Activated naive CD4-positive, alpha-beta T cell (primary cell): ENCODE measurements at places on chromosomes 7 and 10.
A peak's percentile ranks its signal among the peaks of the same experiment; 100 is the strongest.

- no peak for DNase-seq
Observed at GRCh38 chr10:124592736-124593430, 131.3 kb downstream of the LHPP start.

GRCh38 chr10:46218921-46219320 is 67.9 kb upstream of the ANTXRL start:
- DNase-seq = no peak

DNA sequence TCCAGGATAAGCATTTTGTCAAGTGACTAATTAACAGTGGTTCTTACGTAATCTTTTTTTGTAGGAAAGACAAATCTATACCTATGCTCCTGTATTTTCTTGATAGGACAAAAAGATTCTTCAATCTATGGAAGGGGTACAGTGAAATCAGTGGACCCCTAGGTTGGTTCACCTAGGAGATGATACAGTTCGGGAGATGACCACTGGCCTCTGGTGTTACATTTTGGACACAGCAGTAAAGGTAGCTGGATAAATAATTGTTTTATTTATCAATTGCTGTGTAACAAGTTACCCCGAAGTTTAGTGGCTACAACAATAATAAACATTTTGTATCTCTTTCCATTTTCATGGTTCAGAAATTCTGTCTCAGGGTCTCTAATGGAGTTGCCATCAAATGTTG is 288.2 kb upstream of the MAGI2 start:
- DNase-seq = no peak

- DNase-seq = no peak
Observed at GRCh38 chr10:74923556-74923955, 97.2 kb downstream of the KAT6B start.

- no peak for DNase-seq
Observed at GRCh38 chr10:19469521-19469920, 346.7 kb upstream of the PLXDC2 start.

- DNase-seq = no peak
Observed at GRCh38 chr10:12906051-12906541, 95.4 kb downstream of the CCDC3 start.

GRCh38 chr10:22365644-22366434 is 20.5 kb downstream of the SPAG6 start:
- no peak for DNase-seq

GRCh38 chr7:82105463-82105862 is 335.6 kb upstream of the HGF start:
- DNase-seq = no peak

GRCh38 chr10:43204042-43204942 is 62.6 kb downstream of the RASGEF1A start:
- no peak for DNase-seq

DNA sequence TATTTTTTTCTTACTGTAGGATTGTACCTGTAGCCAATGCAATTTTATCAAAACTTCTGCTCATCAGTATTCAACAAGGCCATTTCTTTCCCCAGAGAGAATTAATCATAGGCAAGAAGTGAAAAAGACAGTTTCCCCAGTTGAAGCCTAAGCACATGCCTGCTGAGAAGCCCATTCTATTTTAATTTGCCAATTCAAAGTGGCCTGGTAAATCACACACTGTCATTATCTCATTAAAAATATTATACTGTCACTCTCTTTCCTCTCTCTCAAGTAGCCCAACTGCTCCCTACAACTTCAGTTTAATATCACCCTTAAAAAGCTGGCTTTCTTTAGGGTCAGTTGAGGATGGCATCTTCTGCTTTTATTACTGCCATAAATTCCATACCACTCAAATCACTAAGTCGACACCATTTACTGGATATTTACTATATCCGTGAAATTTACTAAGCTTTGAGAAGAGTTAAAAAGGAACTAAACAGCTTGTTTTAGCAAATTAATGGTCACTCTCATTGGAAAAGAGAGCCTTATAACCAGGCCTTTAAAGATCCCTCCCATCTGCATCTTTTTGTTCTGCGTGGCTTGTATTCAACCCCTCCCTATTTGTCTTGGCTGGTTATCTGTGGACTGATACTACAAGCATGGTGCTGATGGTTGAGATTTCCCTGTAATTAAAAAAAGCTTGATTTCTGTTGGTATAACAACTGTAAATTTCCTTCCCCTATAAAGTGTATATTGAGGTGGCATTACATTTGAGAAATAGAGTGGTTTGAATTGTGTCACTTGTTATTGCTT is 30.6 kb downstream of the COL28A1 start:
- DNase-seq = no peak

DNA sequence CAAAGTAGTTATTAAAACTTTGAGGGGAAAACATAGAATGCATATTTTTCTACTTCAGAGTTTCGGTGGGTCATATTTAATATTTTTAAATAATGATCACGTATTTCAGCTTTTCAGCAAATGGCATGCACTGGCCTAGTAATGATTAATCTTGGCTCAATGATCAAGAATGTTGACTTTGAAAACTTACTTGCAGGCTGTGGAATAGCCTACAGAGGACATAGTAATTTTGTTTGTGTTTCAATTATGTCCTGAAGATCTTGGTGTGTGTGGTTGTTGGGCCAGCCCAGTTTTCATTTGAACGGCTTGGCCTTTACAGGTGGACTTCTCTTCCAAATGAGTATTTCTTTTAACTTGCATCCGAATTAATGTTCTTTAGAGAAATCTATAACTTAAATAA is 35.1 kb downstream of the ADD3 start:
- DNase-seq = no peak

DNA sequence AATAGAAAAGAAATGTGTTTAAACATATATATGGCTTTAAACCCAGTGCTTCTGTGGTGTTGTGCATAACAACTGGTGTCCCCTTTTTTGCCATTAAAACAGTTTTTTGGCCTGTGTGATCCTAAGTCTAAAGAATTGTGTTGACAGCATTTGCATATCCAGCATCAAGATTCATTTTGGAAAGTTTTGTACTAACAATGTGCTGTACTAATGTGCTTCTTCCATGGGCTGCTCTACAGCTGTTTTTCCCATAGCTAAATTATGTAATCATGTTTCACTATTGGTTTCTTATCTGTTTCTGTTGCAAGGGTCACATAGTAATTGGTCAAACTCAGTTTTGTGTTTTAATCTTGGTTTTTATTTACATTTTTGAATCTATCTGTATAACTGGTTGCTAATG is 5.5 kb downstream of the CNNM2 start:
- DNase-seq = no peak

GRCh38 chr10:69352569-69353264 is 64.0 kb downstream of the TACR2 start:
- DNase-seq = no peak

- no peak for DNase-seq
Observed at GRCh38 chr10:116183733-116184511, 89.1 kb downstream of the GFRA1 start.

DNA sequence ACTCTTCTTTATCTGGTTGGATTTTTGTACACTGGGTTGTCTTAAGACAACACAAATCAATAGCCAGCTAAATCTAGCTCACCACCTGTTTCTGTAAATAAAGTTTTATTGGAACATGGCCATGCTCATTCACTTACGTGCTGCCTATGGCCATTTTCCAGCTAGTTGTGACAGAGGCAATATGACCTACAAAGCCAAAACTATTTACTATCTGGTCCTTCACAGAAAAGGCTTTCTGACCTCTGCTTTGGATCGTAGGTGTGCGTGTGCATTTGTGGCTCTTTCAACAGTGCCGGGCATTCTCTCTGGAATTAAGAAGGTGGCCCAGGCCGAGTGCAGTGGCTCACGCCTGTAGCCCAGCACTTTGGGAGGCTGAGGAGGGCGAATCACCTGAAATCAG is 45.5 kb downstream of the NRAP start:
- no peak for DNase-seq

DNA sequence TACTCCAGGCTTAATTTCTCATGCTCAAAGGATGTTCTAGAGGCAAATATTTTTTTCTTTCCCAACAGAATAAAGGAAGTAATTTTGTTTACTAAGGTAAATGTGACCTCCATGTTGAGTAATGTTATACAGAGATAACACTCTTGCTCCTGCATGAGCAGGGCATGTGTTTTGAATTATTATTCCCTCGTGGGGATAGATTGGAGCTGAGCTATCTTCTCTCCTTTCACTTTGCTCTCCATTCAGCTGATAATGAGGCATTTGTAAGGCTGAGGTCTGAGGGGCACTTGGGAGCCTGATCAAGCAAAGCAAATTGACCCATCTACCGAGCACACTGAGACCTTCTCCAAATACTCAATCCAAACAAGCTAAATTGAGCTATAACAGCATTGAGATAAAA is 50.7 kb upstream of the GHITM start:
- no peak for DNase-seq

DNA sequence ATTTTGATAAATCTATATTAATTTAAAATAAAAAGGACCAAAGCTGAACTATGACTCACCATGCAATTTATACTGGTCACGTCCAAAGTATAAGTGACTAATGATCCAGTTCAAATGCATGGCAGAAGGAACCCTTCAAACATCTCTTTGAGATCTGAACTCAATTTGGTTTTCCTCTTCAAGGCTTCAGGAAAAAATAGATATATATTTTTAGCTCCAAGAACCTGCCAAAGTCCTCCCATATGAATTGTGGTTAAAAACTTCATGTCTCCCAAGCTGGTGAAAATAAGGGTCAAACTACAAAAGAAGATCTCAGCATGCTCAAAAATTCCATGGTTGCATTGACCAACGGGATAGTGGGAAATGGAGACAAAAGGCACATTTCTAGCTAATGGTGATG is 34.6 kb upstream of the PDE1C start:
- no peak for DNase-seq

- DNase-seq = peak; percentile 24
Observed at GRCh38 chr7:7181519-7182155, 707 bp upstream of the C1GALT1 start.

DNA sequence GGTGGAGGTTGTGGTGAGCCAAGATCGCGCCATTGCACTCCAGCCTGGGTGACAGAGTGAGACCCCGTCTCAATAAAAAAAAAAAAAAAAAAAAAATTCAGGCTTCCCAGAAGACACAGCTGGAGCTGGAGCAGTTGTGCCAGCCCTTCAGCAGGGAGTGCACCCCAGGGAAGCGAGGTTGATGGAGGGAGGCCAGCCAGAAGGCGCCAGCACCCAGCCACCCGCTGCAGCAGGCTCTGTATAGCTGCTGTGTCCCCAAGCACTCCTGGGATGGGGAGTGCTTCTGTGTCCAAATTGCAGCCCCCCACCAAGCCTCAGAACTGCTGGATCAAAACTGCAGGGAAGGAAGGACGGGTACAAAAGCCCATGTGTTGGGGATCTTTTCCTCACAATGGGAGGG is 47.8 kb downstream of the COBL start:
- no peak for DNase-seq
